Kidney epithelial cell (primary cell): ENCODE measurements at places on chromosomes 7 and 10. TPM values are rescaled to one million over a fixed set of nuclear protein-coding genes. Genes with fewer than 3 reads are reported as not detected.

DNA sequence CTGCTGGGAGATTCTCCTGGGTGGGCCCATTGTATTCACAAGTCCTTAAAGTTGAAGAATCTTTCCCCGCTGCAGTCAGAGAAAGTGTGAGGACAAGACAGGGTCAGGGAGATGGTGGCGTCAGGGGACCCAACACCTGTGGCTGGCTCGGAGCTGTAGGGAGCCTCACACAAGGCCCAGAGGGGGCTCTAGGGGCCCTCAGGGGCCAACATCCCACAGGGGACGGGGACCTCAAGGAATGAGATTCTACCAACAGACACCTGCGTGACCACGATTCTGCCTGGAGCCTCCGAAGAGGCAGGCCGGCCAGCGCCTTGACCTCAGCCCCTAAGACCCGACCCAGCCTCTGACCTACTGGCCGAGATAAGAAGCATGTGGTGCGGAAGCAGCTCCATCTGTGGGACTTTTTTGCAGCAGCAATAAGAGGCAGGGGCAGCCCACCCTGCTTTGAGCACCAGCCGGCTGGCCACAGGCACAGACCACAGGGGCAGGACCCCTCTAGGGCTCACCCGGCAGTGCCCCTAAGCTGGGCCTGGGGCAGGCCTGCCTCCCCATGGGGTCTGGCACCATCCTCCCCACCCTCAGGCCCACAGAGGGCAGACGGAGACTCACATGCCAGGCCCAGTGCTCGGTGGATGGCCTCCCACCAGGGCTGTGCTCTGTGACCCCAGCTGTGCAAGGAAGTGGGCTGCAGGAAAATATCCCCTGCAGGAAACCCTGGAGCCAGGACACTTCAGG, 13.2 kb downstream of the RASGEF1A start:
- DNase-seq, result no peak

The SUN3 gene
- not detected in 2 replicates for total RNA-seq

DNA sequence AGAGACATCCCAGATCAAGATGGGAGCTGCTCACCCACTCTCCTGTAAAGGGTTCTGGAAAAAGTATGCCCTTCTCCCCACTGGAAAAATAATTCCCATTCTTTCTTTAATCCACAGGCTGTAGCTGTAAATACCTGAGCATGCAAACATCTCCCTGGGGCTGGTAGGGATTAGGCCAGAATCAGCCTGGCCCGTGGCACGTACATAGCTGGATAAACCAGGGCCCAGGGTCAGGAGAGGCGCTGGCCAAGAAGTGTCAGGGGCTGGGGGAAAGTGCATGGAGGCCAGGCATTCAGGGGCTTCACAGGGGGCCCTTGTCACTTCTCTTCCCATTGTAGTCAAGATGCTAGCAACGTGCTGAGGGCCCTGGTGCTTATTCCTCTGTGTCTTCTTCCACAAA, 30.7 kb upstream of the AQP1 start:
- no peak for DNase-seq

DNA sequence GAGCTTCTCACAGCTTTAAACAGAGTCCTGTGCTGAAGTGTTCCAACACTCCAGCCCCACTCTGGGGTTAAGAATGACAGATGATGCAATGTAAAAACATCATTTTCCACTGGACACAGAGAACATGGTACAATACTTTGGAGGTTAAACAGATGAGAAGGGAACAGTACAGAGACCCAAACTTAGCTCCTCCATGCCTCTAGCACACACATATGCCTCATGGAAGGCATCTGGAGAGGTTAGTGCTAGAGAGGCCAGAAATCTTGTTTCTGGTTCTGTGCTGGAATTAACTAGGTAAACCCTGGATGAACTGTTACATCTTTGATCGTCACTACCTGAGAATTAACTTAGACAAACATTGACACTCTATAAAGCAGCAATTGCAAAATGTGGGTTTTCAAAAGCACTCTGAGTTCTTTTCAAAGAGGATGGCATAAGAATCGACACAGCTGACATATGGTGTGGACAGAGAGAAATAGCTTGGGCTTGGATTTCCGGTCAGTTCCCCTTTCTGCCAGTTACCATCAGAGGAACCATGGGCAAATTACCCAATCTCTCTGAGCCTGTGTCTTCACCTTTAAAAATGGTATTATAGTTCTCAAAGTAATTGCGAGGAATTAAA, 81.9 kb downstream of the KCNMA1 start:
- no peak for DNase-seq

DNA sequence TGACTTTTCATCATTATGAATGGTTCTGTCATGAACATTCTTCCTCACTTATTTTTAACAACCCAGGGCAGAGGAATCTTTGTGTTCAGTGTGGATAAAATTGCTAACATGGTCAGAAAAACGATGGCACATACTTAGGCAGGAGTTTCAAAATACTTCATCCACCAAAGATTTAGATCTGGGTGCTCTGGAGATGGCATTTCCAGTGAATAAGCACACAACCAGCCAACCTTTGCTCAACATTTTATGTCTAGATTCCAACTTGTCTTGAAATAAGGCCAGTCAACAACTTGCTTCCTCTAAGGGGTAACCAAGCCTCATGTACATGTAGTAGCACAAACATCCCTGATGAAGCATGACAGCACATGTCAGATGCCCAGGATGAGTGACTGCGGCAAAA, 33.4 kb upstream of the ADRB1 start:
- no peak for DNase-seq
